ENCODE measurements at places on chromosomes 5 and 9.

- DNase-seq, result no peak
Measured at GRCh38 chr9:35691757-35692301, 2.1 kb upstream of the TPM2 start.

DNA sequence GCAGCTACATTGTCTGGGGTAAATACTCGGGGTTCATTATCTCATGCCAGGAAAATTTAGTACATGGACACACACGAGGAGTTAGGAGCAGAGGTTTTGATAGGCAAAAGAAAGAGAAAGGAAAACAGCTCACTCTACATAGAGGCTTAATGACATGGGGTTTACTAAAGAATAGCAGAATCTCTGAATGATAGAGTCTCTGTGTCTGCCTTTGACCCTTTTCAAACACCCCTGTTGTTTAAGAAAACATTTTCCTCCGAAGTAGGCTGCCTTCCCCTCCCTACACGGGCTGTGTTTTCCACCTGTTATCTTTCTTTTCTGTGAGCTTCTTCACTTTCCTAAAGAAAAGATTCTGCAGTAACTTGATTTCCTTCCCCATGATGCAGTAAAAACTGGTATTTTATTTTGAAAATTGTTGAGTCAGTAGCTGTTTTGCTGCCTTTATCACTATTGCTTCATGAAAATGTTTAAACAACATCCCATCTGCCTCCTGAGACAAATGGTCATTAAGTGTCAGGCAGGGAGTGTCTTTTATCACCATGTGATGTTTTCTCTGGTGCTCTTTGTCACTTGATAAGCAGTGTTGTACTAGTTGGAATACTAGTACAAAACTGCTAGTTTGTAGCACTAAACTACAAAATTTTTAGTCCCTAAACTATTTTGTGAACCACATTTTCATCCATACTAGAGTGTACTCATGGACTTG is 76.6 kb downstream of the PPIC start:
- no peak for DNase-seq

GRCh38 chr5:21665524-21665923 is 1187.6 kb downstream of the CDH12 start:
- DNase-seq, result no peak

DNA sequence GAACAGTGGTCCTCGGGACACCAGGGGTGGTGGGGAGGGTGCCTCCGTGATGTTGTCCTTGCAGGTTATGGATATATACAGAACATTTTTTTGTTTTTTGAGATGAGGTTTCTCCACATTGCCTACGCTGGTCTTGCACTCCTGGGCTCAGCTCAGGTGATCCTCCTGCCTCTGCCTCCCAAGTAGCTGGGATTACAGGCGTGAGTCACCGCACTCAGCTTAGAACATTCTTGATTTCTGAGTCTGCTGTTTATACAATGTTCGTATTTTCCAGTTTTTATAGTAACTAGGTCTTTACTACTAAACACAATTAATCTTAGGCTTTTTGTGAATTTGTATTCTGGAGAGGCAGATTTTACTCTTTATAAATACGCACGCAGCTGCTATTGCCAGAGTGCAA is 6.0 kb downstream of the PMPCA start:
- no peak for DNase-seq

- DNase-seq, result no peak
Measured at GRCh38 chr9:15146268-15146700, 160.7 kb downstream of the TTC39B start.

DNA sequence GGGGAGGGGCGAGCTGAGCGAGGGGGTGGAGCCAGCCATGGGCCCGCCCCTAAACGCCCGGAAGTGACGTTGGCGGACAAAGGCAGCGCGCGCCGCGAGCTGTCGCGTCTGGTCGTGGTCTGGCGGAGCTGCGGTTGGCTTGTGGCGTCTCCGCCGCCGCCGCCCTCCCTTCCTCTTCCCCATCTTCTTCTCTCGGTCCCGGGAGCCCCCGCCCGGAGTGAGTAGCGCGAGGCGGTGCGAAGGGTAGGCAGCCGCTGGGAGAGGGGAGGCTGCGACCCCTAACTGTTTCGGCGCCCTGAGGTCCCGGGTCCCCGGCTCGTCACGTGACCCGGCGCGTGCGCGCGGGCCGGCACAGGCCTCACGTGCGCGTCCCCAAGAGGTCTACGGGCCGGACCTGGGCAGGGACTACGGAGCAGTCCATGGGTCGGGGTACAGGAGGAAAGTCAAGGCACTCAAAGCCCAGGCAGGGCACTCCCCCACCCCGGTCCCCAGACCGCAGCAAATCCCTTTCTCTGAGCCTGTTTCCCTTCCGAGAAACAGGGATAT is at the start of gene NTMT1:
Gene NTMT1 (plus strand): TSS at position 85 of the 546 bp plus-strand sequence. CDS start 6,541 bp downstream, outside the sequence.
- DNase-seq, result peak; percentile 90

DNA sequence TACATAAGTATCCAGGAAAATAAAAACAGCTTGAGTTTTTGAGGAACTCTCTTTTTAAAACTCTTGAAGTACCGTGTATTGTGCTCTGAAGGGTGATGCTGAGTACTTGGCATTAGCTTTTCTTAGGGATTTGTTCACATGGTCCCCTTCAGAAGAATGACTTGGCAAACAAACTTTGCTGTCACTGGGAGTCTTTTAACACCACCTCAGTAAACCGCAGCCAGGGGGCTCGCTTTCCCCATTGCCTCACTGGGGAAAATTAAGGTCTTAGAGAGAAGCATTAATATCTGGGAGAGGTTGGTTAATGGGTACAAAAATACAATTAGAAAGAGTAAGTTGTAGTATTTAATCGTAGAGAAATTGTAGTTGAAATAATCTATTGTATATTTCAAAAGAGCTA is 105.9 kb upstream of the DAP start:
- no peak for DNase-seq

- no peak for DNase-seq
Measured at GRCh38 chr5:102794677-102795331, 39.7 kb downstream of the PAM start.

GRCh38 chr5:83340511-83340918 is 131.0 kb upstream of the VCAN start:
- DNase-seq, result no peak

DNA sequence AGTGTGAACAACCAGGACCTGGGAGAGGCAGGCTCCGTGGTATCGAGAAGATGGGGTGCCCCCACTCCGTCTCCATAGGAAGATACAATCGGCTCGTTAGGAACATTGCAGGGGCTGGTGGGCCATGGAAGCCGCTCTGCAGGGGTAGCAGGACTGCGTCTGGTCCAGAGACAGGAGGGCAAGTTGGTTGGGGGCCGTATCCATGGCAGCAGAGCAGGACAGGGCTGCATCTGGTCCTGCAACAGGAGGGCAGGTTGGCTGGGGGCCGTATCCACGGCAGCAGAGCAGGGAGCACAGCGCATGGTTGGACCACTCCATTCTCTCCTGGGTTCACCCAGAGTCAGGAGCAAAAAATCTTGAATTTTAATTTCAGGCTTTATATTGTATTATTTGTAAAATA is 98.2 kb downstream of the ANKRD33B start:
- no peak for DNase-seq

GRCh38 chr5:43192558-43193180 is 644 bp downstream of the NIM1K start:
- DNase-seq, result peak; percentile 14

- DNase-seq, result no peak
Measured at GRCh38 chr5:55624841-55625588, 87.1 kb downstream of the SLC38A9 start.

DNA sequence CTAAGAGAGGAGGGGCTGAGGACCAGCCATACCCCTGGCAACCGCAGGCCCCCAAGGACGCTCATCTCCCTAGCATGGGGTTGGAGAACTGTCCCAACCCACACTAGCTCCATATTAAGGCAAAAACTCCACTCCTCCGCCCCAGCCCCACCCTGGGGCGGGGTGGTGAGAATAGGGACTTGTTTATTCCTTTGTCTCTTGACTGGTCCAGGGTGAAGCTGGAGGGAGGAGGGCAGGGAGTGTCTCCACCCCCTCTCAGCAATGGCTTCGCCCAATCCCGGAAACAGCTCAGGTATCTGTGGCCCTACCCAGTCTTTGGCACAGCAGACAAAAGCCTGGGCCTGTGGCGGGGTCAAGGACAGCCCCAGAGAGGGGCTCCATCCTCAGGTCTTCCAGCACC is 16.9 kb downstream of the PRRX2 start:
- DNase-seq, result no peak

DNA sequence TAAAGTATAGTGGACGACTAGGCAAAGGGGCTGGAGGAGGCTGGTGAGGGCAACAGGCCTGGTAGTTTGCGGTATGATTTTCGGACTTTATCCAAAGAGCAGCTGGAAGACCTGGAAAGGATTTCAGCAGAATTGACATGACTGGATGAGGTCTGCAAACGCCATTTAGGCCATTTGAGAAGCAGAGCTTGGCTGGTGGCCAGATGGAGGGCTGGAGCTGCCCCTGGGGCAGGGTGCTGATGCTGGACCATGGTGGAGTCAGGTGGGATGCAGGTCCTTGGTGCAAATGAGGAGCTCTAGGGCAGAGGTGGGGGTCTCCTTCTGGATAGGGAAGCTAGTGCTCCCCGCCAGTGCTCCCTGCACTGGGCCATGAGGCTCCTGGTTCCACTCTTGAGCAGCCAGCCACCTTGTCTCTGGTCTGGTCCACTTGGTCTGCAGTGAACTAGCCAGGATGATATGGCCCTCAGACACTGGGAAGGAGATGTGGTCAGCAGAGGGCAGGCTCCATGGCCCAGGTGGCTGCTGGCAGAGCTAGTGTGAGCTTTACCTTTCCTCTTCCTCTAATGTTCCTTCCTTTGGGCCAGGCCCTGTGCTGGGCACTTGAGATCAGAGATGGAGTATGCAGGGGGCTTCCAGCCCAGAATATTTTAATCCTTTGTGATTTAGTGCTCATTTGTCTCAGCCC is 31.4 kb downstream of the COL27A1 start:
- no peak for DNase-seq

DNA sequence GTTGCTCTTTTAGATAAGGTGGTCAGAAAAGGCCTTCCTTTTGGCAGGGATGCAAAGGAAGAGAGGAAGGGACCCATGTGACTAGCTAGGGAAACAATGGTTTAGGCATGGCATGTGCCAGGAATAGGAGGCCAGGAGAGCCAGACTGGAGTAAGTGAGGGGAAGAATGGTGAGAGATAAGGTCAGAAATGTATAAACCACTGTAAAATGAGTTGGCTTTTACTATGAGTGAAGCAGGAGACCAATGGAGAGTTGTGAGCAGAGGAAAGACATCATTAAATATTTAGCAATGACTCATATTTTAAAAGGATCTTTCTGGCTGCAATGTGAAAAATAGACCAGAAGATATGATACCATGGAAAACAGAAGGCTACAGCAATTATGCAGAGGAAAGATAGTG is 50.9 kb downstream of the AP3B1 start:
- DNase-seq, result no peak

DNA sequence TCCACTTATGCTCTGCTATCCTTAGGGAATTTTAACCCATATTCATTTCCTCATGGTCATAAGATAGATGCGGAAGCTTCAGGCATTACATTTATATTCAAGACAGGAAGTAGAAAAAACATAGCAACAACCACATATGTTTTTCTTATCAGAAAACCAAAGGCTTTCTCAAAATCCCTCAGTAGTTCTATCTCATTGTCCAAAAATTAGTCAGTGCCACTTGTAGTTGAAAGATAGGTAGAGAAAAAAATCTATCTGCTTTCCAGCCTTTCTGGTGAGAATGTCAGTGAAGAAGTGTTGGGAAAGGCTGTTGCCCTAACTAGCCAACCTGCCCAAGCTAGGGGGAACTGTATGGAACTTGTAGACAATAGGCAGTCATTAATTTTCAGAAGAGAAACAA is 23.5 kb upstream of the MOCS2 start:
- no peak for DNase-seq

DNA sequence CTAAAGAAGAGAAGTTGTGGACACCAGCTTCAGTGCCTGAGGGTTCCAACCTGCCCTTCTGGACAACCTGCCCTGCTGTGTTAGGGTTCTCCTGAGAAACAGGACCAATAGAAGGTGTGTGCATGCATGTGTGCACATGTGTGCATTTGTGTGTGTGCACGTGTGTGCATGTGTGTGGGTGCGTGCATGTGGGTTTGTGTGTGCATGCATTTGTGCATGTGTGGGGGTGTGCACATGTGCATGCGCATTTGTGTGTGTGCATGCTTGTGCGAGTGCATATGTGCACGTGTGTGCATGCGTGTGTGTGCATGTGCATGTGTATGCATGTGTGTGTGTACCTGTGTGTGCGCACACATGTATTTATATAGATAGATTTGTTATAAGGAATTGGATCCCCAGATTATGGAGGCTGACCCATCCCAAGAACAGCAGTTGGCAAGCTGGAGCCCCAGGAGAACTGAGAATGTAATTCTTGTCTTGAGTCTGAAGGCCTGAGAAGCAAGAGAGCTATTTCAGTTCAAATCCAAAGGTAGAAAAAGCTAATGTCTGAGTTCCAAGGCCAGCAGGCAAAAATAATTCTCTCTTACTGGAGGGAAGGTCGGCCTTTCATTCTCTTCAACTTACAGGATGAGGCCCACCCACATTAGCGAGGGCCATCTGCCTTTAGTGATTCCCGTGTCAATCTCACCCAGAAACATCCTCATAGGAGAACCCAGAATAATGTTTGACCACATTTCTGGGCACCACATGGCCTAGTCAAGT is 62.9 kb upstream of the SYNPO start:
- no peak for DNase-seq

DNA sequence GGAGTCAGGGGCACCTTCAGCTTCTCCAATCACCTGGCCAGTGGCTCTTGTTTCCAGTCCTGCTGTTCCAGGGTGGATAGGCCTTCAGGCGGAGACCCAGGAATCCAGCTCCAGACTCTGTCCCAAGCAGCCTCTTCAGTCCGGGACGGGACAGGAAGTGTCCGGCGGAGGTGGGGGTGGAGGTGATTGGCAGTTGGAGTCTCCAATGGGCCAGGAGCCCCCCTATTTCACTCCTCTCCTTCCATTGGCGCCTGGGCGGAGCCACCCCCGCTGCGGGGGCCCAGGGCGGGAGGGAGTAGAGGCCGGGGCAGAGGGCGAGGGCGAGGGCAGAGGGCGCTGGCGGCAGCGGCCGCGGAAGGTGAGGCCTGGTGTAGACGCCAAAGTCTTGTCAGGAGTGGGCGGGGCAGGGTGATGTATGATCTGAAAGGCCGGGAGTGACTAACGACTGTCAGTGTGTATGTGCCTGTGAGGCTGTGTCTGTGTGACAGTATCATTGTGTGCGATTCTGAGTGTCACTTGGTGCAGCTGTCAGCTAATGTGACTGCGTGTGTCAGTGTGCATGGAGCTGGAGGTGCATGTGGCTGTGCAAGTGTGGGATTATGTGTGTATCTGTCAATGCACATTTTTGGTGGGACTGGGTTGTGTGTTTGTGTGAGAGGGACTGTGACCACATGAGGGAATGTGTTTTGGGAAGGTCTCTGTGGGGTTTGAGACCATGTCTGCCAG is at the start of gene IL11RA:
Gene IL11RA (plus strand): TSS at position 310 of the 726 bp plus-strand sequence. CDS start 3,033 bp downstream, outside the sequence.
- DNase-seq, result peak; percentile 65

- DNase-seq, result no peak
Measured at GRCh38 chr9:13806714-13807113, 507.2 kb downstream of the NFIB start.

All from stimulated activated CD4-positive, alpha-beta T cell treated with anti-CD3 and anti-CD28 coated beads, Interleukin-4, amount 100 ng/mL, for 24 hours (primary cell).